ENCODE measurements at places on chromosomes 3 and 15. TPM values are rescaled to one million over a fixed set of nuclear protein-coding genes. Genes with fewer than 3 reads are reported as not detected.

- DNase-seq = no peak
These were observed 8.9 kb downstream of the XIRP1 start for GRCh38 chr3:39183211-39184080.

DNA sequence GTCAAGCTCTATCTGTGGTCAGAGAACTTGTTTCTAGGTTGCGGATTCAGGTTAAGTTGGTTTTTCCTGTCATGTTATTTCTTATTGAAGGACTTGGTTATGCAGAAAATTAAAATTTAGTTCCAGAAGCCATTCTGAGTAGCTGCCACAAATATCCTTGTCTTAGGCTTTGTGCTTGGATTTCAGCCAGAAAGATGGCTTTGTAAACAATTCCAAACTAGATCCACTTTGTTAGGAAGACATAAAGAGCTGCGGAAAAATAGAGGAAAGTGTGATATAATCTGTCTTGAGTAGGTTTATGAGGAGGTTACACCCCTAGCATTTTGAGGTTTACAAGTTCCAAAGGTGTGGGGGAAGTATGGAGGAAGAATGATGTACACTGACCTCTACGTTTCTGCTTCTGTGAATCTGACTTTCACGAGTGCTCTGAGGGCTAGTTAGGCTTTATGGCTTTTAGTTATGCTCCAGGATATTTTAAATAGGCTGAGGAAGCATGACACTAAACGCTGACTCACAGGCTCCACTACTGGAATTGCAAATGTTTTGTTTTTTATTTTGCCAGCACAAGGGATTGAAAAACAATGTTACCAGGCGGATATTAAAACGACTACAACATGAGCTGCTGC lies 46.3 kb upstream of the UTS2B start:
- DNase-seq = peak; percentile 58

- DNase-seq = no peak
These were observed 861.9 kb upstream of the SEMA6D start for GRCh38 chr15:46855388-46855787.

Gene CHAC1
- total RNA-seq = 4.4 TPM

Gene DOCK3
- 0.36 TPM for total RNA-seq

- DNase-seq = no peak
These were observed 53.0 kb downstream of the SV2B start for GRCh38 chr15:91152896-91153581.

Gene ACAD11
- total RNA-seq = 4.7 TPM

Gene NANOGP8
- not detected for total RNA-seq

DNA sequence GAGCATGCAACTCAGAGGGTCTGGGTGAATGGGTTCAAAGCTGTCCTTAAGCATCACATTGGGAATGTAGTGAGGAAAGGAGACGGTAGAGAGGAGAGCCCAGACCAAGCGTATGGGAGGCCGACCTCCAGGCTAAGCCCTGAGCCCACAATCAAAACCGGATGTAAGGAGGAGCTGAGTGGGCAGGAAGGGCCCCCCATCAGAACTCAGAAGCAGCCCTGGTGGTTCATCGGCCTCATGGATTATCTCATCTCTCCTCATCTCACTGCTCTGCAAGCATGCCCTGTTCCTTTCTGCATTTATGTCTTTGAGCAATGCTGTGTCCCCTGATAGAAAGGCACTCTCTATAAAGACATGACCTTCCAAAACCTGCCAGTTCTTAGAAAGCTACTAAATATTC lies 6.2 kb downstream of the HDC start:
- DNase-seq = no peak

Measured in Daoy (cell line).